ENCODE measurements at places on chromosomes 5 and 9.

DNA sequence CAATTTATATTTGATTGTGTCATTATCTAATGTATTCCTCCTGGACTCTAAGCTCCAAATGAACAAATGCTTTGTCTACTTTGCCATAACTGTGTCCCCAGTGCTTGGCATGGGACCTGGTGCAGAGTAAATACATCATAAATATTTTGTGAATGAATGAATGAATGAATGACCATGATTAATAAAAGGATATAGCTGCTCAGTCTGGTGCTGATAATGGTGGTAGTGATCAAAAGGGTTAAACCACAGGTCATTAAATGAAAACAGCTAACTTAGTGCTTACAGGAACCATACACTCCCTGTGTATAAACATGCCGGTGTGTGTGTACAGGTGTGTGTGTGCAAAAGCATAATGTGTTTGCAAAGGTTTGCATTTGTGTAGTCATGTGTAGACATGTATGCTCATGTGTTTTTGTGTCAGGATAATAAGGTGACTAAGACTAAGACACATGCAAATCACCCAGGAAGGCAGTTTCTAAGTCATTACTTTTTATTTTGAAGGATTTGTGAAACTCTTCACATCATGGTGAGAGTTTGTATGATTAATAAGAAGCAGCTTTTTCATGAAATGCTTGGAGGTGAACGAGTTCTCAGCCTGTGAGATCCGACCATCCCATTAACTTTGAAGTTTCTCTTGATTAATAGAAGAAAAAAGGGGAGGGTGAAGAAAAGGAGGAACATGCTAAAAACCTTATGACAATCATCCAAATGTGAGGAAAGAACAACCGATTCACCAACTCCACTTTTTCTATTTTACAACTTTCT is 24.6 kb downstream of the SPARC start:
- DNase-seq = no peak

- no peak for DNase-seq
Observed at GRCh38 chr5:112333331-112333781, 85.7 kb downstream of the EPB41L4A start.

DNA sequence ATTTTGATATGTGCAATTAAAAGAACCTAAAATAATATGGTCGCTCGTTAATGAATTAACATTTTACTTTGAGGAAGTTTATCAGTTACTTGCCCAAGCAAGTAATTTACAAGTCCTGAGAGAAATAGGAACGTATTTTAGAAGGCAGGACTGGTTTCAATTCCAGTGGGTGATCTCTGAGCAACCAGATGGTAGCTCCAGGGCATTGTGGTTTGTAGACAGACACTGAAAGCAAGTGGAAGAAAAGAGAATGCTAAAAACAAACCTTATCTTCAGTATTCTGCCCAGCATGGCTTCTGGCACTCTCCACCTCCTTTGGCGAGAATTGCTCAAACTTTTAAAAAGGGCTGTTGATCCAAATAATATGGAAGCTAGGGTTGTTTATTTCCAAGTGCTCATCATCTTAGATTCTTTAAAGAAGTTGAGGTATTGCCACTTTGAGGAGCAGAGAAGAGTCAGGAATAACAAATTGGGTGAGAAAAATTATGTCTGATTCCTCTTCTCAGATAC is 31.8 kb upstream of the ERAP2 start:
- peak; percentile 31 for DNase-seq

- DNase-seq = no peak
Observed at GRCh38 chr9:87294126-87294525, 203.5 kb upstream of the DAPK1 start.

GRCh38 chr9:20725675-20726074 is 41.6 kb downstream of the FOCAD start:
- no peak for DNase-seq

DNA sequence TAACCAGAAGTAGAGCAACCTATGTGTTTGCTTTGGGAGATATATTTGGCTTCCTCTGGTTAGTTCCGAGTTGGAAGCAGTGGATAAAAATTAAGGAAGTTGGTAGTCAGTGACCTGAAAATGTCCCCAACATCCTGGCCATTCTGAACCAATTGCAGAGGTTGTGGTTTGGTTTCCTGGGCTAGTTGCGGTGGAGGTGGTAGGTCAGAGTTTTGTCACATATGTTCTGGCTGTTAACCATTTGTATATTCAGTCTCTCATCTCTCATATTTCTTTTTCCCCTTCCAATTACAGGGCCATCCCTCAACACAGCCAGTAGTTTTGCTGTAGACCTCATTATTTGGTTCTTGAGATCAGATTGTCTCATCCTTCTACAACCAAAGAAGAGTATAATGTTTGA is 1026.9 kb downstream of the PTPRD start:
- DNase-seq = no peak

DNA sequence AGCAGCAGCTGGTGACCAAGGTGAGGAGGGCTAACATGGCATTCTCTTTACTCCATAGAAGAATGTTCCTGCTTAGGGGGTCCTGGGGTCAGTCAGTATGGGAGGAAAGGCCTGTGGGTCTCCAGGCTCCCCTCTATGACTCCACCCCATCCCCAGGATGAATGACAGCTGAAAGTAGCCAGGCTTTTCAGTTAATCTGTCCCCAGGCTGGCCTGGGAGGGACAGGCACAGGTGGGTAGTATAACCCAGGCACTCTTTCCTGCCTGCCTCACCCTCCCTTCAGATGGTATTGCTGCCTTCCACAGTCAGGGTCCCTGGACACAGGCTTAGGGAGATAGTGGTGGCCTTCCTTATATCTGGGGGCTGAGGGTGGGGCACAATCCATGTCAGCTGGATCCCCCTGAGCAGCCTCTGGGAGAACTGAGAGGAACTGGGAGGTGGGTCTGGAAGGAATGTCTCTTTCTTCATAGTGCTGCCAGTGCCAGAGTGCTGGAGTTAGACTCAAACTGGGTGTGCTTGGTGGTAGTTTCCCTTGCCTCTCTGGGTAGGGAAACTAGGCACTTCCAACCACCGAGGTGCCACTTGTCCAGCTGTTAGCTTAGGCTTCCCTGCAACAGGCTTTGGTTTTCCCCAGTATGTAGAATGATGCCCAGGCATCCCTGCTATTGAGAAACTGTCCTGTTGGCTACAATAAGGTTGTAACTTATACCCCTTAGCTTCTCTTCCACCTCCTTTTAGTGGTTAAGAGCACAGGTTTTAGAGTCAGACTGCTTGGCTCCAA is 27.8 kb downstream of the LARP1 start:
- DNase-seq = no peak

GRCh38 chr5:149442563-149443182 is 63.6 kb upstream of the IL17B start:
- DNase-seq = peak; percentile 89

DNA sequence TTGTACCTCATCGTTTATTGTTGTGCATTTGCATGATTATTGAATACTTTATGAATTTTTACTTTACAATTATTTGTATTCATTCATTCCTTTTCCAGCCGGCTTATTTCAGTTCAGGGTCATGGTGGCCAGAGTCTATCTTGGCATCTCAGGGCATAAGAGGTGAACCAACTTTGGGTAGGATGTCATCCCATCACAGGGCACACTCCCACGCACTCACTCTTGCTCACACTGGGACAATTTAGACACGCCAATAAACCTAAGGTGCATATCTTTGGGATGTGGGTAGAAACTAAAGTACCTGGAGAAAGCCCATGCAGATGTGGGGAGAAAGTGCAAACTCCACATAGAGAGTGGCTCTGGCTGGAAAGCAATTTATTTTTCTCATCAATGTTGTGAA is 158.1 kb upstream of the MAST4 start:
- DNase-seq = peak; percentile 39

DNA sequence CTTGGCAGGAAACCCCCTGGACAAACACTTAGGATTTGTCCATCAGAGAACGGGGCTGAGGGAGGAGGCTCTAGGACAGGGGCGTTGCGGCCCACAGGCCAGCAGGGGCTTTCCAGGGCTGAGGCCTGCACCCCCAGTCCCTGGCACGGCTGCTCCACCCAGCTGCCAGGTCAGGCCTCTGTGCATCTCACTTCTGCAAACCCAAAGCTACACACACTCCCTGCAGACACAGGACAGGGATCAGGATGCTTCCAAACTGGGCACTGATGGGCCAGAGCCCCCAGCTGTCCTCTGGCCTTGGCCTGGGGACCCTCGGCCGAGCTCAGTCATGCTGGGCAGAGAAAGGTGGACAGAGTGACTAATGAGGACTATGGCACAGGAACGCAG is 106.2 kb upstream of the SARDH start:
- peak; percentile 13 for DNase-seq

GRCh38 chr5:129629575-129629974 is 118.3 kb upstream of the MINAR2 start:
- no peak for DNase-seq

GRCh38 chr5:15463231-15463980 is 36.6 kb upstream of the FBXL7 start:
- no peak for DNase-seq

DNA sequence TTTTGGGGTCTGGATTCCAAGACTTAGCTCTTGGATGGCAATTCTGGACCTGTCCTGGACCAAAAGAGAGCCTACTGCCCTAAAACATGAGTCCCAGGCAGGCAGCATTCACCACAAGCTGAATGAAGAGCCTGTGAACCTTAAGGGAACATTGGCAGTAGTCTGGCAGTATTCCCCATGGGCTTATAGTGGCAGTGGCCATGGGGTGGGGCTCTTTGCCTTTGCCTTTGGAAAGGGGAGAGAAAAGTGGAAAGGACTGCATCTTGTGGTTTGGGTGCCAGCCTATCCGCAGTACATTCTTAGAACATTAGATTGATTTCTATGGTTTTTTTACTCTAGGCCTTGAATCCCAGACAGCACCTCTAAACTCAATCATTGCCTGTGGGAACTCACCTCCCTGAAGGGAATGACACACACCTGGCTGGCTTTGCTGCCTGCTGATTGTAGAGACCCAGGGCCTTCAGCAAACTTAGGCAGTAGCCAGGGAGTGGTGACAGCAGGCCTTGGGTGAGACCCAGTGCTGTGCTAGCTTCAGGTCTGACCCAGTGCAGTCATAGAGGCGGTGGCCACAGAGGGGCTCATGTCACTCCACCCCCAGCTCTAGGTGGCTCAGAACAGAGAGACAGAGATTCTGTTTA is 216.3 kb downstream of the CETN3 start:
- DNase-seq = no peak

DNA sequence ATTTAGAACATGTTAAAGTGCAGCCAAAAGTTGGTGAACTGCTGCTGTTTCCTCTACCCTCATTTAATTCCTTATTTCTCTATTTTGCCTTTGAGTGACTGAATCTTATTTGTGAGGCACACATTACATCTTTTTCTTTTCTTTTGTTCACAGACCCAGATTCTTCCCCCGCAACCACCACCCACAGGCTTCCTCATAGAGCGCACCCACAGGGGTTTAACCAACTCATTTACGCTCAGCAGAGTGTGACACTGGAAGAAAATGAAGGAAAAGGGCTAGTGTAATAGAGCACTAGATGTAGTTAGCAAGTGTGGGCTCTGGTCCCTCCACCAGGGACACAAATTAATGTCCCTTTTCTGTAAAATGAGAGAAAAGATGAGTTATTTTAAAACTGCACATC is 200.7 kb downstream of the PARP8 start:
- no peak for DNase-seq

DNA sequence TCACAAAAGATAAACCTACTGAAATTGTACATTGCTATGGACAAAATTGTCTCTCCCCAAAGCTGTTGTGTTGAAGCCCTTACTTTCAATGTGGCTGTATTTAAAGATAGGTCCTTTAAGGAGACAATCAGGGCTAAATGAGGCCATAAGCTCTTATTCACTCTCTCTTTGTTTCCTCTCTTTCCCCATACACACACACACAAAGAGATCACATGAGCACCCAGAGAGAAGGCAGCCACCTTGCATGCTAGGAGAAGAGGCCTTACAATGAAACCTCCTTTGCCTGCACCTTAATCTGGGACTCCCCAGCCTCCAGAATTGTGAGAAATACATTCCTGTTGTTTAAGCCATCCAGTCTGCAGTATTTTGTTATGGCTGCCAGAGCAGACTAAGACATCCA is 1295.6 kb upstream of the CDH6 start:
- no peak for DNase-seq

GRCh38 chr9:89522261-89522958 is 24.5 kb upstream of the SEMA4D start:
- peak; percentile 76 for DNase-seq

- DNase-seq = no peak
Observed at GRCh38 chr9:94875300-94876020, 149.0 kb downstream of the AOPEP start.

- peak; percentile 52 for DNase-seq
Observed at GRCh38 chr5:137372773-137373160, 126.4 kb downstream of the SPOCK1 start.

GRCh38 chr5:174094857-174095606 is 49.5 kb downstream of the NSG2 start:
- DNase-seq = no peak

- peak; percentile 35 for DNase-seq
Observed at GRCh38 chr5:10364186-10364689, 10.7 kb downstream of the MARCHF6 start.

GRCh38 chr9:111937781-111938426 is 41.3 kb downstream of the UGCG start:
- peak; percentile 91 for DNase-seq

DNA sequence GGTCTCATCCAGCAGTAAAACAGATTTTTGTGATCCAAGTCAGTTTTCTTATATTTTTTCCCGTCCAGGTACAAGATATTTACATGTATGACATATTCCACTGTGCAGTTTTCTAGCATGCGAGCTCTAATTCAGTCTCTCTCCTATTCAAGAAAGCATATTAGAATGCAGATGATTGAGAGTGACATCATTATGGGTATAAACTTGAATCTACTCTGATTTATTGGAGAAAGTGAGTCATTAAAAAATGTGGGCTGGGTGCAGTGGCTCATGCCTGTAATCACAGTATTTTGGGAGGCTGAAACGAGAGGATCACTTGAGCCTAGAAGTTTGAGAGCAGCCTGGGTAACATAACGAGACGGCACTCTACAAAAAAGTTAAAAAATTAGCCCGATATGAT is 6.2 kb downstream of the FER start:
- DNase-seq = no peak

GRCh38 chr9:95268681-95269080 is 48.8 kb downstream of the FANCC start:
- no peak for DNase-seq

DNA sequence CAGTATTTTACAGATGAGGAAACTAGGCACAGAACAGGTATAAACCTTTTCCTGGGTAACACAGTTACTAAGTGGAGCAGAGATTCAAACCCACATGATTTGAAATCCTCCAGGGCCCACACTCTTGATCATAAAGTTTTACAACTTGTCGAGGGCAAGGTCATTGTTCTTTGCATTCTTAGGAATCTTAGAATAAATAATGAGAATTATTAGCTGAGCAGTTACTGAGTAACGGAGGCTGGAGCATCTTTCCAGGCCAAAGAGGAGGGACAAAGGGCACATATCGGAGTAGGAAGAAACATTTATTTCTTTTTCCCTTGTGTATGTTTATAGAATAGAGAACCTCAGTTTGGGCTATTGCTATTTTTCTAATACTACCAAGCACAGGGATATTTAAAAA is 27.1 kb upstream of the F2R start:
- DNase-seq = no peak

DNA sequence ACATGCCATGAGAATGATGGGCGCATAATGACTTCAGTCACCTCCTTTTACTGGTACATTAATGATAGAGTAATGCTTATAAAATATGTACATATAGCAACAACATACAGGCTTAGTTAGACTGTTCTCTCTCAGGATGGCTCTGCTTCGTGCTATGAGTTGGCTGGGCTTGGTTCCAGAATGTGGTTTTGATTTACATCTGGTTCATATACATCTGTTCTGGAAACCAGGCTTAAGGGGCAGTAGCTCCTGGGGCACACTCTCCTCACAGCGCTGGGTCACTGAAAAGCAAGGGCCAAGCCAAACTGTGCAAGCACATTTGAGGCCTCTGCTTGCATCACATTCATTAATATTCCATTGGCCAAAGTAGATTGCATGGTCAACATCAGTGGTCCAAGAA is 44.9 kb downstream of the PCSK1 start:
- no peak for DNase-seq
